ENCODE measurements at places on chromosomes 11 and 22.

GRCh38 chr11:107222916-107223460, 204.7 kb upstream of the GUCY1A2 start:
- ATAC-seq = no peak

- no peak for ATAC-seq
Measured at GRCh38 chr11:2180789-2181370, 9.3 kb upstream of the TH start.

- ATAC-seq = peak; percentile 11
Measured at GRCh38 chr11:61828629-61829407, 718 bp downstream of the FADS2 start.

- ATAC-seq = no peak
Measured at GRCh38 chr22:39617342-39617741, 46.8 kb downstream of the CACNA1I start.

DNA sequence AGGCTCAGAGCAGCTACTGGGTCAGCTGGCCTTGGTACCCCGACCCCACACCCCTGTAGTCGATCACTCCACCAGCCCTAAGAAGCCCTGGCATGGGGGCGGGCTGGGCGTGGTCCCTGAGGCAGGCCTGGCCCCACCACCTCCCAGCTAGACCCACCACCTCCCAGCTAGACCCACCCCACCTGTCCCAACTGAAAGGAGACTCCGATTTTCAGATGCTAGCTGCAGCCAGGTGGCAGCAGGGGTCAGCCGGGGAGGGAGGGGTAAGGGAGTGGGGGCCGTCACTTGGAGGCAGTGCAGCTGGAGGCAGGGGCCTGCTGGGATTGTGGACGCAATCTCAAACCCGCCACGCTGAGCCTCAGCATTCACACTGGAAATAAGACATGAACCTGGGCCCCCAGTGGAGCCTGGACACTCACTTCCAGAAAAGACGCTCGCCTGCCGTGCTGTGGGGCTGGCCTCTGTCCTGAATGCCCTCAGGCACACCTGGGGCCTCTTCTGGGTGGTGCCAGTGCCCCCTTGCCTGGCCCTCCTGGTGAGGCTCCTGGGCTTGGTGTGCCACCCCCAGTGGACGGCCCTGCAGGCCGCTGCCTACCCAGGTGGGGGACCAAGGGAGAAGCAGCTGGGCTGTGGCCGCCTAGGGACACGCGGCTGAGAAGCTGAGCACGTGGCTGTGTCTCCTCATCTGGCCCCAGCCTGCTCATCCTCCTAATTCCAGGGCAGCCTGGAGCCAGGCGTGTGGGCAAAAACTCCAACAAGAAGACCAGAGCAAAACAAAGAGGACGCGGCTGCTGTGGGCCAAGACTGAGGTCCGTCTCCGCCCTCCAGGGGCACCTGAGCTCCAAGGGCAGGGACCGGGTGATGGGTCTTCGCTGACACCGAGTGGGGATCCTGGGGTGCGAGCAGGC, 26.7 kb downstream of the OSBPL5 start:
- peak; percentile 48 for ATAC-seq

- no peak for ATAC-seq
Measured at GRCh38 chr11:26971961-26972360, 22.0 kb upstream of the FIBIN start.

DNA sequence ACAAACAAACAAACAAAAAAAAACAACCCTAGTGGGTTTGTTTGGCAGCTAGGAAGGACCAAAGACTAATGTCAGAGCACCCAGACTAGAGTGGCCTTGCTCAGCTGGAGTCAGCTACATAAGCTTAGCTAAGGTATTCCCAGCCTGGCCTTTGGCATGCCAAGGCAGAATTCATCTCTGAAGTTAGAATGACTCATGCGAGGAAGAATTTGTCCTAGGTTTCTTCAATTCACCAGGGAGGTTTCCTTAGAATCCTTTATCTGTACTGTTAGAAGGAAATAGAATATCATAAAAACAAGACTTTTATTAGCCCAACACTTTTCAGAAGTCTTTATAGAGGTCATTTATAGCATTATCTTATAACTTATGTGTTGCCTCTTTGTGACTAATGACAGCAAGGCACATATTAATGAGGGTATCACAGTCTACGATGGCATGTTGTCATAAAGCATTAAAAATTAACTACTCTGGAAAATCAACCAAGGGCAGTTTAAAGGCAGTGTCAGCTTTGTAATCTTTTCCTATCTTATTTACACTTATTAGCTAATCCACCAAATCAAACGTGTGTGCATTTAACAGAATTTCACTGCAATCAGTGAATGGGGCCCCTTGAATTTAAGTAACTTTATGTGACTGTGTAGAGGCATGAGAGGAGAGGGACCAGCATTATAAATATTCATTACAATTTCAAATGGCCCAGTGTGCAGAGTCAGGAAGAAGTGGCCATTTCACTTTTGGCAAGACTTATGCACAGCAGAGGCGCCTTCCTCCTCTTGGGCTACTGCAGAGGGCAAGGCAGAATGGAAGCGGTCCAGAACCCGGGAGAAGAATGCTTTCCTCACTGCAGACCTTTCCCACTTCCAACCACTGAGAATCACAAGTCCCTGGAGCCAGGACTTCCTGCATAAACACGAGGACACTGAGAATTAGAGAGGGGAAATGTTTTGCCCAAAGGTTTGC, 36.3 kb downstream of the SLC5A1 start:
- ATAC-seq = no peak

DNA sequence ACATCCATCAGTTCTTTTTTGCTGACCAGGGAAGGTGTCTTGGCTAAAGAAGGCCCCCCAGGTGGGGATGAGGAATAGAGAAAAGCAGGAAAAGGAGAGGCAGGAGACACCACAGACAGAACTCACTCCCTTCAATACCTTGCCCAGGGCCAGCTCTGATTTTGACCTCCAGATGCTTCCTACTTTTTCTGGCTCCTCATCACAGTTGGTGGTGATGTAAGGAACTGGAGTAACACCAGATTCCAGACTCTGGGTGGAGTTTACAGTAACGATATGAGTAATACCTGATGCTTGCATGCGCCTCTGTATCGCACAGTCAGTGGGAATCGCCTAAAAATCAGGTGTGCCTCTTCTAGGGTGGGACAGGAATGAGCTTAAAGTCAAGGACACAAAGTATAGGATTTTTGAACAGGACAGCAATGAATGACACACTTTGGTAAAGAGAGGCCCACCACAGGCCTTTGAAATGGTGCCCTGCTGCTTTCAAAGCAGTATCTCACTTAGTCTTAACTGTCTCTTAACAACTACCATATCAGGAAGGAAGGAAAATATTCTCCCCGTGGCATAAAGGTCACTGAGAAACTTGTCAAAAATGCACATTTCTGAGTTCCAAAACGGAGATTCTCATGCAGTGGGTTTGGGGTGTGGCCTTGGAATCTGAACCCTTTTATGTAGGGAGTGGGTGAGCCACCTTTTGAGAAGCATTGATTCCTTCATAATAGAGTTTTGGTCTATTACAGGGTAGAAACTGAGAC, 140.8 kb downstream of the SNX19 start:
- ATAC-seq = peak; percentile 73

DNA sequence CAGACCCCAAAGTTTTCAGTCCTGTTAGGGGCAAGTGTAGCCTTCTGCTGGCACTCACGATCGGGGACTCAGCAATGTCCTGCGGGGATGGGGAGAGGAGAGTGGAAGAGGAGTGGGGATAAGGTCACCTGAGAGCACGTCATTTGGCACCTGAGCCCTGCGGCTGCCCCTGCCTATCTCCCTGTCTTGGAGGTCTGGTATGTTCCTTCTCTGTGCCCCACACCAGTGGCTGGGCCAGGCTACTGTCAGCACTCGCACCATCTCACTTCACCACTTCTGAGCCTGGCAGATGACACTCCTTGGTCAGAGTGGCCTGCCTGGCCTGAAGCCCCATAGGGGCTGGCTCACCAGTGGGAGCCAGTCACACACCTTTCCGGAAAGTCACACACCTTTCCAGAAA, 20.1 kb upstream of the CHADL start:
- no peak for ATAC-seq

GRCh38 chr11:3201677-3202181, 16.9 kb downstream of the MRGPRG start:
- no peak for ATAC-seq

DNA sequence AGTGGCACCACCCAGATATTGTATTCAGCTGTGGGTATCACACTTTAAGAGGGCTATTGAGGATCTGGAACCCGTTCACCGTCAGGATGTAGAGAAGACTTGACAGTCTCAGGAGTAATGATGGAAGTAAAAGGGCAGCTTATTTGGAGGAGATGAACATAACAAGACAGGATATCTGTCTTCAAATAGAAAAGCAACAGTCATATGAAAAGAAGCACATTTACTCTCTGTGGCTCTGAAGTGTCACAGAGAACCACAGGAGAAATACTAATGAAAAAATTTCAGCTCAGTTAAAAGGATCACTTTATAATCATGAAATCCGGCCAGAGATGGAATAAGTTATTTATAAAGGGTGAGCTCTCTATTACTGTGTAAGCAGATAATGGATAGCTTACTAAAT, 200.8 kb downstream of the FAM76B start:
- ATAC-seq = no peak

DNA sequence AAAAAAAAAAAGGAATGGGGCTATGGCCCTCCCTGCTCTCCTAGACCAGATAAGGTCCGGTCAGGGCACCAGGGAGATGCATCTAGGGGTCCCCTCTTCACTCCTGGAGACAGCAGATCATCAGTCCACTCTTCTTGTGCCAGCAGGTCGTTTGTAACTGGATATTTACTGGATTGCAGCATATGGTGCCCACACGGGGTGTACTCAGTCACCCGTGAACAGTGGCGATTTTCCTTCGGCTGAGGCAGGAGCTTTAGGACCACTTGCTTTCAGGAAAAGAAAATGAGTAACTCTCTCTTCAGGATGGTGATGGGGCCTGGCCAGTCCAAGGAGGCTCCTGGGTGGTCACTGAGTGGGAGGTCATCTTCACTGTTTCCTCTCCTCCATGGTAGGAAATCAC, 38.3 kb upstream of the RAB1B start:
- no peak for ATAC-seq

- ATAC-seq = peak; percentile 77
Measured at GRCh38 chr11:102802341-102802740, 4.4 kb upstream of the MMP1 start.

GRCh38 chr11:24422376-24422775, 74.5 kb upstream of the LUZP2 start:
- no peak for ATAC-seq

DNA sequence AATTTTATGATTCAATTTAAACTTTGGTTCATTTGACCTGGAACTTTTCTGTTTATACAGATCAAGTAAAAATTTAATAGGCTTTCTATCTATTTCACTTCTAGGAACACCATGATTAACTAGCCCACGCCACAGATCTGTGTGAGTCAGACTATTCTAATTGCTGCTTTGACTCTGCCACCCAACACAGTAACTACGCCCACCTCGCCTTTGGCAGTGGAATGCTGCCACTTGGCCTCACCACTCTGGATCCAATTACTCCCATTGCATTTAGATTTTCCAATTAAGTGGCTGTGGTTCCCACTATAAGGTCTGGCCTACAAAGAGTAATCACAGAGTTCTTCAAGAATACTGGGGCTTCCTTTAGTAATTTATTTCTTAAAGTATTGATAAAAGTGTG, 46.6 kb upstream of the LIN7C start:
- ATAC-seq = no peak

DNA sequence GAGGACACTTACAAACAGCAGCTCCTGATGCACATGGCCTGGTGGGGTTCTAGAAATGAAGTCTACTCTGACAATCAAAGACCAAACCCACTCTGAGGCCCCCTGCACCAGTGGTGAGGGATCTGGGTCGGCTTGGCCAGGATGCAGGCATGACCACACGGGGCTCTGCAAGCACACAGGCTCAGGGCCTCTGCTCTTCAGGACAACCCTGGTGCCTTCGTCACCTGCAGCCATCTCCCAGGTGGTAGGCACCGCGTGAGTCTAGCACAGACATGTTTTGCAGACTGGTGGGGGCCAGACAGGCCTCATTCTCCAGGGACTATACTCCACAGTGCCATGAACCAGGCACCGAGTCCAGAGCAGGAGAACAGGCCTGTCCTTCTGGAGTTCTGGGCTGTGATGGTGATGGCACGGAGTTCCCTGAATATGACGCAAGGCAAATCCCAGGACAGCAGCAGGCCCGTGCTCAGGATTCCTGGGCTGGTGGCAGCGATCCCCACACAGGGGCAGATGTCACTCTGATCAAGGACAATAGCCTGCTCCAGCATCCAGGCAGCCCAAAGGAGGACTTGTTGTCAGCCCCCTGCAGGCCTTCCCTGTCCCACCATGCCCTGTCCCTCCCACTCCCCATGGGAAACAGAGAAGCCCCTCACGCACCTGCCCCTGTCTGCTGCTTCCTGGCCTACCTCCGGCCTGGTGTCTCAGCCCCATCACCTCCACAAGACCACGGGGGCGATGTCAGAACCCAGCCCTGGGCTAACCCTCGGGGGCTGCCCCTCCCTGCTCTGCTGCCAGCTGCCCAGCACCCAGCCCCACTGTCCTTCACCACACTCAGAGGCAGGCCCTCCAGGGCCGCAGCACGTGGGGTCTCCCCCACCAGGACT, 36.1 kb downstream of the GNB1L start:
- no peak for ATAC-seq

GRCh38 chr11:5705688-5706087, 16.1 kb downstream of the TRIM22 start:
- no peak for ATAC-seq

- peak; percentile 8 for ATAC-seq
Measured at GRCh38 chr11:67310246-67311050, 7.1 kb downstream of the SSH3 start.

- no peak for ATAC-seq
Measured at GRCh38 chr11:29256580-29256979, 760.2 kb downstream of the KCNA4 start.

DNA sequence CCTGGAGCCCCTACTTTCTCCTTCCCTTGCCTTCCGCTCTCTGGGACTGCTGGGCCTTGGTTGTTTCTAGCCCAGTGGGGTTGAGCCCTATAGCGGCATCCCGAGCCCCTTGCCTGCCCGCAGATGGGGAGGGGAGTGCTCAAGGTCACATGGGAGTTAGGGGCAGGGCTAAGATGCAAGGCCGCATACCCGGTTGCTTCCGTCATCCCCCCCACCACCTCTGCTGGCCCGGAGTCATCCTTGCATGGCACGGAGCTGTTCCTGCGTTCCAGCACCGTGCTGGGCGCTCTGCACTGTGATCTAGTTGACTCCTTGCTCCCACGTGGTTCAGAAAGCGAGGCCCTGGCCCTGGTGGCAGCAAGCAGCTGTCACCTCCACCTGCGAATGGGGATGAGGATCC, 18.0 kb downstream of the FLRT1 start:
- peak; percentile 52 for ATAC-seq

- ATAC-seq = peak; percentile 94
Measured at GRCh38 chr11:23179609-23180008, 319.3 kb upstream of the CCDC179 start.

DNA sequence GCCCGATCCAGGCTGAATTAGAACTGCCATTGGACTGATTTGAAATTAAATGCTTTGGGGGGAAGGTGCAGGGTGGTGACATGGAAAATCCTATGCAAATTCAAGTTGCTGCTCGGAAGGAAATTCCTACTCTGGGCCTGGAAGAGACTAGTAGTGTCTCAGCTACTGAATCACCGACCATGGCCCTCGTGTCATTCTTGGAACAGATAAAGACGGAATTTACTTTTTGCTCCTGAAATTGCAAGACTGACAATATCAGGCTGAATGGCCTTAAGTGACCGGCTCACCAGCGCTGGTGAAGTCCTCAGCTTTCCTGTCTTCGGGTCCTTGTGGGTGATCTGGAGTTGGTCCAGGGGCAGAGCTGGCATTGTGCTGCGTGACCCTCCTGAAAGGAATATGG, 6.1 kb downstream of the ASCC2 start:
- ATAC-seq = no peak
